ENCODE measurements at places on chromosomes 11 and 22.

DNA sequence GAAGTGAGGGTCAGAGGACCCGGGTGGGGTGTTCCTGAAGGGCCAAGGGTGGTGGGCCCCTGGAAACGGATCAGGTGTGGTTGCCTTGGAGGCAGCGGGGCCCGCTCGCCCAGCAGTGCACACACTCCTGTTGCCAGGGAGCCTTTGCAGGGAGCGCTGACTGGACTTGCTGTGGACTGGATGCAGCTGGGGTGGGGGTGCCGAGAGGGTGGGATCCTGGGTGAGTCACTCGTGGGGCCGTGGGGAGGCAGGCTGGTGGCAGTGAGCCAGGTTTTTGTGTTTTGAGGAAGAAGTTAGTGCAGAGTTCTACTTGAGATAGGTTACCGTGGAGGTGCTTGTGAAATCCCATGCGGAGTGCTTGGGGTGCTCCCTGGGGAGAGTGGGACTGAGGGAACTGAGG lies 1.3 kb downstream of the MRPL23 start:
- DNase-seq: no peak

DNA sequence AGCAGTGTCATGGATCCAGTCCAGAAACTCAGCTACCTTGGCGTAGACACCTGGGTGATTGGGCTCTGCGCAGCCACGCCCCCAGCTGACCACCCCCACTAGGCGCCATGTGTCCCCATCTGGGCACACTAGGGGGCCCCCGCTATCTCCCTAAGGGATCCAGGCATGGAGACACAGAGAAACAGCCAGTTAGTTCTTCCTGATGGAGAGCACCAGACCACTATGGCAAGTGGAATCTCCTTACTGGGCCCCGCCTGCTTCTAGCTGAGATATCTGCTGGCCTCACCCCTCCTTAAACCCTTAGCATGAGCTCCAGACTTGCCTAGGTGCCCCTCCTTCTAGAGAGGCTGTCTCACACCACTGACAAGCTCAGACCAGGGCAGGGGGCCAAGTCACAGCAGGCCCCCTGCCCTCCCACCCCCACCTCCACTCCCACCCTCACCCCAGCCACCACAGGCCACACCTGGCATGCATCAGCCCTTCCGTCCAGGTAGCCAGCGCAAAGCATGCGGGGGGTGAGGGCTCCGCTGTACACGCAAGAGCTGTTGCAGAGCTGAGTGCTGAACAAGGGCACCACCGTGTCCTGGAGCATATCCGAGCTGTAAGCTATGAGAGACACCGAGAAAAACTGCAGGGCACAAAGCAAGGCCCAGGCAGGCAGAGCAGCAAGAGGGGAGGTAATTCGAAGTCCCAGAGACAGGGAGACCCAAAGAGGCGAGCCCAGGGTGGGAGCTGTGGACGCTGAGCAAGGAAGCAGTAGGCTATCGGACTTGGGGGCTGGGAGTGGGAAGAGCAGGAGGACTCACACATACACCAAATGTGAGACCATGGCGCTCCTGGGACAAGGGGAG lies 16.1 kb downstream of the TMPRSS5 start:
- DNase-seq: no peak

DNA sequence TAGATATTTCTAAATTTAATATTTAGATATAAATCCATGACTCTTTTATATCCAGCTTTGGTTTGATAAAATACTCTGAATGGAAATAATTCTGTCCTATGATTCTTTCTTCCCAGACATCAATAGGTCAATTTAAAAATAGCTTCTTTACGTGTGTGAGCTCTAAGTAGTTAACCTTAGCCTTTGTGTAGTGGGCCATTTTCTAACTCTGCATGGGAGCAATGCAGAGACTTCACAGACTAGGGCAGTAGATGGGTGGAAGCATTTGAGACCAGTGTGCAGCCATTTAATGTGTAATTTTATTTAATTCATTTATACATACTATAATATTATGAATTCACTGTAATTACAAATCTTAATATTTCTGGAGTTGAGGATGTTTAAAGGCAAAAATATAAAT lies 23.8 kb downstream of the GAS2 start:
- no peak for DNase-seq

DNA sequence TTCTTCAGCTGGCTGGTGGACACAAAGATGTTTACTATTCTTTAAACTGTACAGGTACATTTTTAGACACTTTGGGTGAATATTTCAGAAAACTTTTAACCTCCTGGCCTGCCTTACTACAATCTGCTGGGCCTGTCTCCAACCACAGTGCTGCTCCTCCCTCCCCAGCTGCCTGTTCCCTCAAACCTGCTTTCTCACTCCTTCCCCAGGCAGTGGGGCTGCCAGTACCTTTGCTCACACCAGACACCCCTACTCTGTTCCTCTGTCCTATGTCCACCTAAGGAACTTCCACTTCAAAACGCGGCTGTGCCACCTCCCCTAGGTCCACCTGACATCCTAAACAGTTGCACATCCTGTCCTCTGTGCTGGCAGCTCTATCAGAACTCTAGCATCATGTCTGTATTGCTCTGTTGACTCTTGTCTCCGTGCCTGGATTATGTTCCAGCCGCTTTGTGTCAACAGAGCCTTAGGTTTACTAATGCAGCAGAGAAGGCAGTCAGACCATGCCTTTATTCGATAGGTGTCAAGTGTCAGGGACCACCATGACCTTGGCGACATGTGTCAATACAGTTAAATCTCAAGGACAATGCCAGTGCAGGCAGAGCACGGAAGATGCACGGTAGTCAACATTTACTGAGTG lies 13.4 kb downstream of the ZP1 start:
- peak; percentile 79 for DNase-seq

GRCh38 chr11:66570079-66570849 lies 1.9 kb upstream of the CTSF start:
- DNase-seq: no peak

- DNase-seq: no peak
Observed at GRCh38 chr22:27331526-27332281, 469.9 kb downstream of the MN1 start.

DNA sequence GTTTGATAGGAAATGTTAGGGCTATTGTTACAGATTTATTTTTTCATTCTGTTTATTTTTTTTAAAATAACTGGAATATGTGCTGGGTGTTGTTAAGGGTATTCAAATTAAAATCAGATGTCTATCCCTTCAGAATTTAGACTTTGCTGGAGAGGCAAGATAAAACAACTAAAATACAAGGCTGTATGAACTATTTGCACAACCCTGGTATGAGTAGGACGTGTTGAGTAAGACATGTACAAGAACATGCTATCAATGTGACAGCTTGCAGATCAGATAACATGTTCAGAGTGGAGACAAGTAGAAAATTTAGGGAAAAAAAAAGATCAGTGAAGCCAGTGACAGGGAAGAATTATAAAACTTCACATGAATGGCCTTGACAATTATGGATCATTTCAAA lies 853.5 kb downstream of the METTL15 start:
- no peak for DNase-seq

DNA sequence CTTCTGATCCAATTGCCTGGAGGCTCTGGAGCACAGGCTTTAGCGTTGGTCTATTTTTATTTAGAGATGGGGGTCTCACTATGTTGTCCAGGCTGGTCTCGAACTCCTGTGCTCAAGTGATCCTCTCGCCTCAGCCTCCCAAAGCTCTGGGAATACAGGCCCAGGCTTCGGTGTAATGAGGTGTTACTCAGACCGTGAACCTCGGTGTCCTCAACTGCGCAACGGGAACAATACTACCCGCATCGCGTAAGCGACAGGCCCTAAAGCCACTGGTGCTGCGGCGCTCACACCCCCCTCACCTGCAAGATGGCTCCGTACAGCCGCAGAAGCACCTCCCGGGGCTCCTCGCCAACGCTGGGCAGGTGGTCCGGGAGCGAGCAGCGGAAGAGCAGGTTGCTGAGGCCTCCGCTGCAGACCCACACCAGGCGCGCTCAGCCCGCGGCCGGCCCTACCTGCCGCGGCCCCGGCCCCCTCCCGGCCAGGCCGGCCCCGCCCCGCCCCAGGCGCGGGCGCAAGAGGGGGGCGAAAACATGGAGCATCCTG lies 628 bp downstream of the CHKB start:
- no peak for DNase-seq

DNA sequence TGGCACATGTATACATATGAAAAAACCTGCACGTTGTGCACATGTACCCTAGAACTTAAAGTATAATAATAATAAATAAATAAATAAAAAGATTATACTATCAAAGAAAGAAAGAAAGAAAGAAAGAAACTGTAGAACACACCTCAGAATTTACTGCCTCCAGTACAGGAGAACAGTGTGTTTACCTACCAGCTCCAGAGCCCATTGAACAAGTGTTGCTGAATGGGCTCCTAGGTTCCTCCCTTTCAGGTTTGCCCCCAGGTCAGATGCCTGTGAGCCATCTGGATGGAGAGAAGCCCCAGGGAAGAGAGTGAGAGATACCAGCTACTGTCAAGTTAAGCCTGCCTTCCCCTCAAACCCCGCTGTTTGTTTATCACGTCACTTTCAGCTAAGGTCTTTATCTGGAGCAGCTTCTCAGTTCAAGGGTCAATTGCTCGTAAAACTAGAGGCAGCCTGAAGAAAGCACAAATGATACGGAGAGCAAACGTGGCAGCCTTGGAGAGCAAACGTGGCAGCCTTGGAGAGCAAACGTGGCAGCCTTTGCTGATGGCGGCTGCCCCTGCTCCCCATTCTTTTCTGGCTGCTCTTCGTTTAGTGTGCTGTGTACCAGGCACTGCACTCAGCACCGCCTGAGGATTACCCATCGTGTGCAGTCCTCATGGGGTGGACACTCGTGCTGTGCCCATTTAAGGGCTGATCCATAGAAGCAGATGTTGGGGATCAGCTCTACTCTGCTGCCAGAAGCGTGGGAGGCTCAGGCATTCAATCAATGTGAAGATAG lies 111.7 kb downstream of the ADAMTS15 start:
- DNase-seq: no peak

DNA sequence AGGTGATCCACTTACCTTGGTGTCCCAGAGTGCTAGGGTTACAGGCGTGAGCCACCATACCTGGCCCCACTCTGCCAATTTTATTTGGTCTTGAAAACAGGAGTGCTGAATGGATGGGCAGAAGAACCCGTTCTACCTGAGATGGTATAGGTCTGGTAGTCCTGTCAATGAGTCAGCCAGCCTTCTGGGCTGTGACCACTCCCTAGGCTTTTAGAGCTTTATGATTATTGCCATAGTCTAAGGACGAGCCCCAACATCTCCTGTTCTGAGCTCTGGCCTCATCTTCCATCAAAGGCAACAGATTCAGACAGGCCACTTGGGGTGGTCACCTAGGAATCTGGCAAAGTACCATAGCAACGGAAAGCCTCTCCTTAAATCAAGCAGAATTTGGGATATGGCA lies 11.5 kb downstream of the ZDHHC5 start:
- DNase-seq: no peak

DNA sequence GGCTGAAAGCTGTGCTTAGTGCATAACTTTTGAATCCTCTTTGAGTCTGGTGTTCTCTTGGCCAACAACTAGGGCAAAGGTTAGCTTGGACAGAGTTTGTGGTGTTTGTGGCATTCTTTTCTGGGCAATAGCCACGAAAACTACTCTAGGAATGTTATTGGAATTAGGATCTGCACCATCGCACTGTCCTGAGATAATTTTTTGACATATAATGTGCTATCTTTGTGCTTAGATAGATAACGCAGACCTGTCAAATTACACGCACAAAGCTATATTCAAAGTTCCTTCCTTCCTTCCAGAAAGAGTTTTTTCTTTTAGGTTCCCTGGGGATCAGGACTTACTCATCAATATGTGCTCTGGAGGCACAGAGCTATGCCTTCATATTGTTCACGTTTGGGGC lies 166.8 kb upstream of the MTMR2 start:
- no peak for DNase-seq

DNA sequence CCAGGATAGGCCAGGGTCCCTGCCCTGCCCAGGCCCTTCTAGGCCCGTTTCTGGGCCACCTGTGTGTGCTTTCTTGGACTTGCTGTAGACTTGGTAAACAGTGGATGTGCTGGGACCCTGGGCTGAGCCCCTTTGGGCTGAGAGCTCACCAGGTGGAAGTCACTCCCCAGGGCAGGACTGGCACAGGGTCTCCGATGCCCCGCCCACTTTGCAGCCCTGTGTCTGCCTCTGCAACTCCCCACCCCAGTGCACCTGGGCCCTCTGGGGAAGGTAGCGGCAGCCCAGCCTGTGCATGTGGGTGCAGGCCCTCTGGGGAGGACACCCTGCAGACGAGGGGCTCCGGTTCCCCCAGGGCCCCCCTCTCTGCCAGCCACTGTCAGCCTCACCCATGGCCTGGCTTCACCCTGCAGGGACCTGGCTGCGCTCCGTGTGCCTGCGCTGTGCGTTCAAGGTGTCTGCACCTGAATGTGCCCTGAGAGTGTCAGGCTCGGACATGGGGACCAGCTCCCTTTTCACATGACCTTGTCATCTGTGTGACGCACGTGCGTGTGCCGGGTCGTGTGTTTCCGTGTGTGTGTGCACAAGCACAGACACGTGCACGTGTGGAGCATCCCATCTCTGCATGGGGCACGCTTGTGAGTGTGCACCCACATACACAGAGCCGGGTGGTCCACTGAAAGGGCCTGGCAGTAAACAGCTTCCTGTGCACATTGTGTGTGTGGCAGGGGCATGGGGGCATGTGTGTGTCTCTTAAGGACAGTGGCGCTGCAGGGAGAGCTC lies 118.5 kb downstream of the KCNQ1OT1 start:
- DNase-seq: no peak

DNA sequence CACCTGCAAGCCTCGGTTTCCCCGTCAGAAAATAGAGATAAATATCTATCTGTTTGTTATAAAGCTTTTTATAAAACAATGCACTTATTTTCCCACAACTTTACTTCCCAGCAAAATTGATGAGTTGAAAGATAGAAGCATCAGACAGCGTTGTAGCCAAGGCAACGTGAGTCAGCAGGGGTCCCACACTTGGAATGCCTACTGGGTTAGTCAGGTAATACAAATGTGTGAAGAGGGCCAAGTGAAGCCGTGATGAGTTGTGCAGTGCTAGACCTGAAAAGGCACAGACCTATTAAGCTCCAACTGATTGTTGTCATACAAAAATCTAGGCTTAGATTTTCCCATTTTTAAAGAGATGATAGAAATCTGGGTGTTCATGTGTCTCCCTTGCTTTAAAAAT lies 118.7 kb downstream of the PGR start:
- DNase-seq: no peak

DNA sequence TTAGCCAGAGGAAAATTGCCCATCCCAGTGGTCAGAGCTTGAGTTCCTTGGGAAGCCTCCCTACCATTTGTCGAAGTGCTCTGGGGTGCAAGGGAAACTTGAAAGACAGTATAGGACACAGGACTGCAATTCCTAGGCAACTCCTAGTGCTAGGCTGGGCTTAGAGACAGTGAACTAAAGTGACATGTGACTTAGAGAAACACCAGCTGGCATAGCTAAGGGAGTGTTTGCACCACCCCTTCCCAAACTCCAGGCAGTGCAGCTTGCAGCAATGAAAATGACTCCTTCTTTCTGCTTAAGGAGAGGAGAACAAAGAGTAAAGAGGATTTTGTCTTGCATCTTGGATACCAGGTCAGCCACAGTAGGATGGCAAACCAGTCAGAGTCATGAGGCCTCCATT lies 388.0 kb downstream of the DYNC2H1 start:
- DNase-seq: no peak

- DNase-seq: no peak
Observed at GRCh38 chr11:7575841-7576725, 62.3 kb downstream of the PPFIBP2 start.

All from LNCaP clone FGC (cell line).